K562 (cell line): ENCODE measurements at places on chromosomes 4 and X. TPM values are rescaled to one million over a fixed set of nuclear protein-coding genes. Genes with fewer than 3 reads are reported as not detected.

DNA sequence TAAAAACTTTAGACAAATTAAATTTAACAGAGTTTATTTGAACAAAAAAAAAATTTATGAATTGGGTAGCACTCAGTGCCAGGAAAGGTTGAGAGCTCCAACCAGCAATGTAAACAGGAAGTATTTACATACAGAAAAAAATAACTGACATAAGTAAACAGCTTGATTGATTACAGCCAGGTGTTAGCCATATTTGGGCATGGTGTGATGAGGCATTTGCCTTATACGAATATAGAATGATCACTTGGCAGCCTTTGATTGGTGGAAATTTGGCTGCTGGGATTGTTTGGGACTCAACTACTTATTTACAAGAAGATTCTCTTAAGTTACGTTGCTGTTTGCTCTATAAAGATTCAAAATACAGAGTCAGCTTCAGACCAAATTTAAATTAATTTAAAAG is 172.0 kb downstream of the ADAM29 start:
- no peak for DNase-seq

DNA sequence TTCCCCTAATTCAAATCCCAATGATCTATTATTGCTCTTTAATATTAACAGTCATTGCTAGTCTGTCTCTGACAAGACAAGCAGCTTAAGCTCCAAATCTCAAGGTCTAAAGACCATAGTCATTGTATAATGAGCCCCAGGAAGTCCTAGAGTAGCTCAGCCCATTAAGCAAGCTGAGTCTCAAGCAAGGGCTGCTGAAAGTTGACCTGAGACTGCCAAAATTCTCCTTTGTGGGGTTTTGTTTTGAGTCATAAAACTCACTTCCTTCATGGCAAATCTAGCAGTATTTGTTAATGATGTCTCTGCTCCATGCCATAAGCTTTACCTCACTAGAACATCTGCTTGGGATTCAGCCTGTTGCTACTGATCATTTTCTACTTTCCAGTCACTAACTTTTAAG is 313.2 kb downstream of the ANTXR2 start:
- DNase-seq: no peak

The ZFYVE28 gene
- total RNA-seq: 24.8 and 25.1 TPM in 2 replicates

DNA sequence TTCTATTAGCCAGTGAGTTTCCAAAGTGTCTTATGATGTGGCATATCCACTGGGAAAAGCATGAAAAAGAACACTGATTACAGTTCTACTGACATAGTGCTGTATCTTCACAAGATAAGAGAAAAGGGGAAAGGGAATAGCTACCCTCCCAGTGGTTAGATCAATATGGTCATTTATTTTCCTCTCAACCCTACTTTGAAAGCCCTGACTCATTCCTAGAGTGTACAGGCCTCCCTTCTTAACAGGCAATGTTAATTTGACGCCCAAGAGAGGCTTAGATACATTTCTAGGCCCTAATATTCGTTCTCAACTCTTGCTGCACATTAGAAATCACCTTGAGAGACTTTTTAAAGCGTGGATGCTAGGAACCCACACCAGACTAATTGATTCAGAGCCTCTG is 20.4 kb upstream of the BRS3 start:
- no peak for DNase-seq

GRCh38 chr4:188107931-188108843 is 1.2 kb downstream of the TRIML2 start:
- DNase-seq: no peak

The NPY5R gene
- total RNA-seq: not detected in 2 replicates

DNA sequence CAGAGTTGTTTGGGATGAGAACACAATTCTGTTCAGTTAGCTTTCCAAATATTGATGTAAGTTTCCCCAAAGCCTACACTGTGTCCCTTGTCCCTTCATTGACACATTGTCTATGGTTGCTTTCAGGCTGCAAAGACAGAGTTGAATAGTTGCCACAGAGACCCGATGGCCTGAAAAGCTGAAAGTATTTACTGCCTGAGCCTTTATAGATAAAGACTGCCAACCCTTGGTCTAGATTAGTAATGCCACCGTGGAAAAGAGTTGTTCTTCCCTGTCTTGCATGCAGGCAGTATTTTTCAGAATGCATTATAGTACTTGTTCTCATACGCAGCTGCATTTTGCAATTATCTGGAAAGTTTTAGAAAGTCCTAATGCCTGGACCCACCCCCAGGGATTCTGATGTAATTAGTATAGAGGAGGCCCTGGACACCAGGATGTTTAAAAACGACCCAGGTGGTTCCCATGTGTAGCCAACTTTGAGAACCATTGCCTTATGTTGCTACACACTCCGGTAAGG is 180.8 kb downstream of the FRMPD4 start:
- DNase-seq: no peak

DNA sequence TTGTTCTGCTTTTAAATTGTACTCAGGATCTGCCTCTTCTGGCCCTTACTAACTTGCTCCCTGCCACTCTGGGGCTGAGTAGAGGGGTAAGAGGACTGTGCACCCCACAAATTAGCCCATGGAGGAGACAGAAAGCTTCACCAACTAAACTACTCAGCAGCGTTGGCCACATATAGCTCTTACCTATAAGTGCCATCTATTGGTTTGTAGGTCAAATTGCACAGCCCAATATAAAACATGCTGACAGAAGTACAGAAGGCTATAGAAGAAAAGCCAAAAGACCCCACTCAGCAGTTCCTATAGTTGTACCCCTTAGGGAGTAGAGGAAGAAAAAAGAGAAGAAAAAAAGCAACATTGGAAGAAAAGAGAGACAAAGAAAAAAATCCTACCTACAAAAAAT is 341.2 kb upstream of the FMR1 start:
- DNase-seq: no peak

The GUCY1A1 gene
- not detected in 2 replicates for total RNA-seq
